Bronchial epithelial cell (primary cell): ENCODE measurements at places on chromosomes 11 and 22. TPM values are rescaled to one million over a fixed set of nuclear protein-coding genes. Genes with fewer than 3 reads are reported as not detected.

The VPREB1 gene
- total RNA-seq, result not detected in 2 replicates

The C11orf71 gene
- 2.1 and 3.5 TPM in 2 replicates for total RNA-seq

The SCT gene
- not detected in 2 replicates for total RNA-seq

The OOSP4A gene
- total RNA-seq, result not detected in 2 replicates

The SULT4A1 gene
- total RNA-seq, result under 0.01 TPM in 2 replicates

The LDLRAD3 gene
- 4.7 and 6.3 TPM in 2 replicates for total RNA-seq

The PIH1D2 gene
- total RNA-seq, result 0.51 and 0.53 TPM in 2 replicates

The ZNF214 gene
- total RNA-seq, result 2.6 and 3.2 TPM in 2 replicates

DNA sequence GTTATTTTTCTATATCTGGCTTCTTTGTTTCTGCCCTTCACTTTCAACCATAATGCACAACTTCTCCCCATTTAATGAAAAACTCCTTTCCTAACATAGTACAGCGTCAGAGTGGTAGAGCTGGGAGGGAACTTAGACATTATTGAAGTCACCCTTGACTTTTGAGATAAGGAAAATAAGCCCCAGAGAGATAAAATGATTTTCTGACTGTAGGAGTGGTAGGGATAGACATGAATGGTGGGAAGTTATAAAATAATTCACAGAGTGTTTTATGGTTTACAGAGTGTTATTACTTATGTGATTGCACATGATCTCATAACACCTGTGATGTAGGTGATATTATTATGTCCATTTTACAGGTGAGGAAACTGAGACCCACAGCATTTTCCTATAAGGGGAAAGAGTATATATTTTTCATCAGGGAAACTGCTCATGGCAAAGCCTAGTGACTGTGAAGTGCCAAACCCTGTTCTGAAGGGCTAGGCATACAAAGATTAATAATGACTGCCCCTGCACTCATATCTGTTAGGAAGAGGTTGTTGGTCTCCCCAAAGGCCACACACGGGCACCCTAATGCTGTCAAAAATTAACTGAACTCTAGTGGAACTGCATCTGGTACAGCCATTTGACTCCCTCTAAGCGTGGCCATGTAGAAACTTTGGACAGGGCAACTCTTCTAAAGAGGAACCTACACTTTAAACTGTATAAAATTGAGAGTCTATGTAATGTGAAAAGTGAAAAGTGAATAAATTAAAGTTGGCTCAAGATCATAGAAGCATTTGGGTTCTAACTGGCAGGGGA lies 61.1 kb upstream of the PICALM start:
- DNase-seq, result no peak

- no peak for DNase-seq
Measured at GRCh38 chr11:45920531-45921477, 1.7 kb upstream of the LARGE2 start.

- DNase-seq, result peak; percentile 65
Measured at GRCh38 chr11:65485920-65486219, 13.0 kb upstream of the MALAT1 start.

- no peak for DNase-seq
Measured at GRCh38 chr11:45450189-45450588, 164.0 kb upstream of the SYT13 start.

GRCh38 chr22:37734964-37735451 lies 38.2 kb downstream of the TRIOBP start:
- no peak for DNase-seq

DNA sequence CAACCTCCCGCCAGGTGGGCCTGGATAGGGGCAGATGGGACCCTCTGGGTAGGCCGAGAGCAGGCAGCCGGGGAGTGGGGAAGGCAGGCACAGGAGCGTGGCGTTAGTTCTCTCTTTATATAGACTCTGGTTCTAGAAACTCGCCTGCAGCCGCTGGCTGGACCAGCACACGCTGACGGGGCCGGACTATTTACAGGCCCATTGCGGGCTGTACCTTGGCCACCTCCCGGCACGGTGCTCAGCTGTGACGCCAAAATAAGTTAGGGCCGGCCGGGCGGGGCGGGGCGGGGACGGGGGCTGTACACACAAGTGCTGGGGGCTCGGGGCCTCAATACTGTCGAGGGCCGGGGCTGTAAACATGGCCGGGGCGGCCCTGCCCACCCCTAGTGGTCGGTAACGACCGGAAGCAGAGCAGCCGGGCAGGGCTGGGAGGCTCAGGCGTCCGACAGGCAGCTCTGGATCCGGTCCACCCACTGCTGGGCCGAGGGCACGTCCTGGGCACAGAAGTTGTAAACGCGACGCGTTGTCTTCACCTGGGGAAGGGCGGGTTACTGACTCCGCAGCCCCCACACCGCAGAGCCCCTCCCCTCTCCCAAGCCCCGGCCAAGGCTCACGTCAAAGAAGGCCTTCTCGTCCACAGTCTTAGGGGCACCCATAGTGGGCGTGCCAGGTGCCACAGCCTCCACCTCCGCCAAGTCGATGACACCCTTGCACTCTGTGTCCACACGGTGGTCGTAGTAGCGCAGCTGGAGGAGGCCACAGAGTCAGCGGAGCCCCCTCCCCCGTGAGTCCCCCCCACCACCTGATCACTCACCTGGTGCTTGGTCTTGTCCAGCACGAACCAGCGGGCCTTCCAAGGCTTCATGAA lies 27.9 kb downstream of the SBF1 start:
- DNase-seq, result no peak

GRCh38 chr11:113389272-113389671 lies 1.7 kb downstream of the ANKK1 start:
- DNase-seq, result no peak

DNA sequence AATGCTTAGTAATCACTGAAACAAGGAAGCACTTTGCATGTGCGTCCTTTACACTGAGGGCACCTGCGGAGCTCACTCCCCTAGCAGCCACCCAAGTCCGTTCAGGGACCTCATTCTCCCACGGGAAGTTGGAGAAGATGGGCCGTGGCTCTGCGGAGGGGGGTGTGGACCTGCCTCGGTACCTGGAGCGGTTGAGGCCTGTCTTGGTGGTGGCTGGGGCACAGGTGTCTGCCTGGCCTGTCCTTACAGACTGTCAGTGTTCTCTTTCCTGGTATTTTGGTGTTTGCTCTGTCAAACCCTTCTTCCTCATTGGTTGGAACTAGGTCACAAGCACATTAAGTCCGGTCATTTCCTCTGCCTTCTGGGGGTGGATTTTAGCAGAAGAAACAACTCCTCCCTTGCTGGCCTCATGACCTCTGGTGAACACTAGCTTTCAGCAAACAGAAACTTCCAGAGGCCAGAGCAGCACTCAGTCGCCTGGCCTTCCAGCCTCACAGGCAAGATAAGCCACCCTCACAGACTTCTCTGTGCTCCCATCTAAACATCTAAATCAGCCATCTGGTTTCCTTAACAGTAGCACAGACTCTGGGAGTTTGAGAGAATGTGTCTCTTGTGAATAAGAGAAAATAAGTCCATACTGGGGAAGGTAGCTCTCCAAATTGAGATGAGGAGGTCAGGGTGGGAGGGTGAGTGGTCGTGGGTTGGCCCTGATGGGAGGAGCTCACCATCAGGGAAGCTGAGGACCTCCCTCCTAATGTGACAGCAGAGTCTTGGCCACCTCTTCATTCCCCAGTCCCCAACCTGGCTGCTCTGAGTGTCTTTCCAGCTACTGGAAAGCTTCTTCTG lies 8.6 kb downstream of the SNAP29 start:
- no peak for DNase-seq

DNA sequence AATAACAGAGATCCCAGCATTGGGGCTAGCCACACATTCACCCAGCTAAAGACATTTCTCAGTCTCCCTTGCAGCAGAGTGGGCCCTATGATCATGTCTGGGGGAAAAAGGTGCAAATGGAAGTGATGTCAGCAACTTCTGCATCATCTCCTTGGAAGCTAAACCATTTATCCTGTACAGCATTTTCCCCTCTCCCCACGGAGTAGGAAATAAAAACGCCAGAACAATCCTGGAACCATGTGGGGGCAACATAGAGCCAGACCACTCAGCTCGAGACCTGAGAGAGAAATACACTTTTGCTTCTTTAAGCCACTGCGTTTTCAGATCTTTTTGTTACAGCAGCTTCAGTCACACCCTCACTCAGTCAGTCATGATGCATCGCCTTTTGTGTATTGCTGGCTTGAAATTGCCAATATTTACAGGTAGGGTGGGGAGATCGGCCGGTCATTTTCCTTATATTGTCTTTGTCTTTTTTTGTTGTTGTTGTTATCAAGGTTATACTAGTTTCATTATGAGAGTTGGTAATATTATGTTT lies 9.1 kb upstream of the RAC2 start:
- DNase-seq, result peak; percentile 27

DNA sequence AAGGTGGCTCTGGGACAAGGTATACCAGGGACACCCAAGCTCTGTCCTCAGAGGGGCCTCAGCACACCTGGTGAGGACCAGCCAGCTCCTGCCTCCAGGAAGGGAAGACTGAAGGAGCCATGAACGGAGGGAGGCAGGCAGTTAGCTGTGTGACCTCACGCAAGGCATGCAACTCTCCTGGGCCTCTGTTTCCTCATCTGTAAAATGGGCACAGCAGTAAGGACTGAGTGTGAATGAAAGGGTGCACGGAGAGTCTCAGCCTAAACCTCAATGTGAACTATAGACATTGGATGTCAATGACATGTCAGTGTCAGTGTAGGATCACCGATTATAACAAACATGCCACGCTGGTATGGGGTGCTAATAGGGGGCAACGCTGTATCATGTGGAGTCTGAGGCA lies 18.4 kb downstream of the PGA5 start:
- no peak for DNase-seq

DNA sequence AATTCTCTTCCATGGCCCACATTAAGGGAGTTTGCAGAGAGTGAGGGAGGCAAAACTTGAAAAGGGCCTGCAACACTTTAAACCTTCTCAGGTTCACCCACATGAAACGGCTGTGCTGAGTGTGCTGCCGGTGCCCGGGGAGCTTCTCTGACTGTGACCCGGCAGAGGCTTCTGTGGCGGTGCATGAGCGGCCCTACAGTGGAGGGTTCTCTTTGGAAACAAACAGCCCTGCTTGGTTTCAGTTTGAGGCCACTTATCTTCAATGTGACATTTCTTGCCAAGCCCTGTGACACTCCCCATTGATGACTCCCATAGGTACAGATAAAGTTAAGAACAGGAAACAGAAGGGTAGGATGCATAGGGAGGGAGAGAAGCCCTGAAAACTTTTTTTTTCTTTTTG lies 31.8 kb downstream of the FAM118A start:
- no peak for DNase-seq

DNA sequence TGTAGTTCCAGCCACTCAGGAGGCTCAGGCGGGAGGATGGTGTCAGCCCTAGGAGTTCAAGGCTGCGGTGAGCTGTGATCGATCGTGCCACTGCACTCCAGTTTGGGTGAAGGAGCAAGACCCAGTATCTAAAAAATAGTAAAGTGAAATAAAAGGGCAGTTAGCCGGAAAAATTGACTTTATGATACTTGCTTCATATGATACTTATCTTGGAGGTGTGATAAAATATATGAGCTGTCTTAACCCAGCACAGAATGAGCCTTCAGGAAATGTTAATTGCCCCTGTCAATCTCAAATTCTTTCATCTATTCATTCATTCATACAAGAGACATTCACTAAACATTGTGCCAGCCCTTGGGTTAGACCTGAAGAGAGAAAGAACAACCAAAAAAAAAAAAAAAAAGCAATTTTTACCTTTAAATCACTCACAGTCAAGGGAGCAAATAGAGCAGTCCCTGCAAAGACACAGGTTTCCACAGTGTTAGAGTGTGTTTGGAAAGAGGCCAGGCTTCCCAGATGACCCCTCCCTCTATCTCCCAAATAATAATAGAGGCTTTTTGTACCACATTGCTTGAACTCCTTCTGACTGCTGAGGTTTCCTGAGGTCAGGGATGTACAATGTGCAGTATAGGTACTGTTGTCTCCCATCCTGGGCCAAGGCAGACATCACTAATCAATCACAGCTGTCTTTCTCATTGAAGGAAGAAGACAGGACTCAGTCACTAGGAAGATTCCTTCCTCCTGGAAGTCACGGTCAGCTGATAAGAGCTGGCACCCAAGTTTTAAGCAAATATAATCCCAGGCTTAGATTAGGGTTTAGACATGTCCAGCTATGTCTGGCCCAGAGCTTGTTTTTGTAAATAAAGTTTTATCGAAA lies 454.6 kb downstream of the MIAT start:
- DNase-seq, result no peak

DNA sequence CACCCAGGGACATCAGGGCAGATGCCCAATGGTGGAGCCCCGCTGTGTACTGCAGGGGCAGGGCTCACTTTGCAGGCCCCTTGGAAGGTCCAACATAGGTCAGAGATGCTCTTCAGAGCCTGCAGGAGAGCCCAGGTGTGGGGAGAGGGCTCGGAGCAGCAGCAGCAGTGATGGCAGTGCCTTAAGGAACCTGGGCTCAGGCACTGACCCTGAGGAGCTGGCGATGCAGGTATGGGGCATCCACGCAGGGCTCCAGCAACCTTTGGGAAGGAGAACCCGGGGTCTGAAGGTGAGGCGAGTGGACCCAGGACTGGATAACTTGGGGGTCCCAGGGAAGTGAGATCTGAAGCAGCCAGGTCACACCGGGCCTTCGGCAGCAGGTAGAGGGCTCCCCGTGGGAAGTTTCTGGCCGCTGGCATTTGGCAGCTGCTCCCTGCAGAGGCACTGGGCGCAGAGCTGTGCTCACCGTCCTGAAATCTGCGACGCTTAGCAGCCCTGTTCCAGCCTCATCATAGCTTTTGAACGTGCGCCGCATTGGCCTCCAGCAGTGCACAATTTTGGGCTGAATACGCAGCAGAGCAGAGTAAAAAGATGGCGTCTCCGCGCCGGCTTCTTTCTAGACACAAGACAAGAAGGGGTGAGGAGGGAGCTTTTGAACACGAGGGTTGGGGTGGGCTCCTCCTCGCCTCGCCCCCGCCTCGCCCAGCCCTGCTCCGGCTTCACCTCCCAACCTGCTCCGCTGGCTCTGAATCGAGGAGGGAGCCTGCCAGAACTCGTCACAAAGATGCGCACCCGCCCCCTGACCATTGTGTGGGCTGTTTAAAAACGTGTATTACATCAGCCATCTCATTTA lies 118.8 kb downstream of the MPPED1 start:
- DNase-seq, result peak; percentile 71

DNA sequence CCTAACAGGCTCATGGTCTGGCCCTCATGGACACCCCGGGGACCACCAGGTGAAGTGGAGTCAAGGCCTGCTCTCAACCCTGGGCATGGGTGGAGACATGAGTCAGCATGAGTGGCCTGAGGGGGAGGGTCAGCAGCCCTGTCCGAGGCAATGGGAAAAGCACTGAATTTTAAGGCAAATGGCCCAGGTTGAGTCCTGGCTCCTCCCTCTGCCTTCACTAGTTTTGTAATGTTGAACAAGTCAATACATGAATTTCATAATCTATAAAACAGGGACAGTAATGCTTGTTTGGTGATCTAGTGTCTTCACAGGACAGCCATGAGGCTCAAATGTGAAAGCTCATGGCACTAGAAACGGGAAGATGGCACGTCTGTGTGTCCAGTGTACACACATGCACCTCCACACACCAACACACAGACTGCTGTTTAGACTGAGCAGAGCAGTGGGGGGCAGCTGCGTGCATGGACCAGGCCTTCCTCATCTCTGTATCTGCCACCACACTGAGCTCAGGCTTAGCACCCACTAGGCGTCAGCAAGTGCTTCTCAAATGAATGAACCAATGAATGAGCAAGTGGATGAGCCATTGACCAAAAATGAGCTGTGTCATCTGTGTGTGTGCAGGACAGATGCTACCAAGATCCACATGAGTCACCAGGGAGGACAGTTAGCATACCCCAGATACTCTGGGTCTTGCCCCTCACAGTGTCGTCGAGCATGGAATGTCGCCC lies 63.4 kb downstream of the NRXN2 start:
- peak; percentile 93 for DNase-seq
